ENCODE measurements at places on chromosomes 2 and 18.

- DNase-seq = peak; percentile 54
Observed at GRCh38 chr18:5693699-5694294, 150.0 kb upstream of the EPB41L3 start.

GRCh38 chr2:7117076-7117475 is 199.9 kb downstream of the RNF144A start:
- peak; percentile 30 for DNase-seq

- DNase-seq = no peak
Observed at GRCh38 chr2:44804406-44805265, 136.9 kb upstream of the SIX3 start.

GRCh38 chr2:120466704-120467054 is 120.7 kb downstream of the INHBB start:
- no peak for DNase-seq

- DNase-seq = peak; percentile 83
Observed at GRCh38 chr2:168118733-168119514, 128.5 kb downstream of the STK39 start.

DNA sequence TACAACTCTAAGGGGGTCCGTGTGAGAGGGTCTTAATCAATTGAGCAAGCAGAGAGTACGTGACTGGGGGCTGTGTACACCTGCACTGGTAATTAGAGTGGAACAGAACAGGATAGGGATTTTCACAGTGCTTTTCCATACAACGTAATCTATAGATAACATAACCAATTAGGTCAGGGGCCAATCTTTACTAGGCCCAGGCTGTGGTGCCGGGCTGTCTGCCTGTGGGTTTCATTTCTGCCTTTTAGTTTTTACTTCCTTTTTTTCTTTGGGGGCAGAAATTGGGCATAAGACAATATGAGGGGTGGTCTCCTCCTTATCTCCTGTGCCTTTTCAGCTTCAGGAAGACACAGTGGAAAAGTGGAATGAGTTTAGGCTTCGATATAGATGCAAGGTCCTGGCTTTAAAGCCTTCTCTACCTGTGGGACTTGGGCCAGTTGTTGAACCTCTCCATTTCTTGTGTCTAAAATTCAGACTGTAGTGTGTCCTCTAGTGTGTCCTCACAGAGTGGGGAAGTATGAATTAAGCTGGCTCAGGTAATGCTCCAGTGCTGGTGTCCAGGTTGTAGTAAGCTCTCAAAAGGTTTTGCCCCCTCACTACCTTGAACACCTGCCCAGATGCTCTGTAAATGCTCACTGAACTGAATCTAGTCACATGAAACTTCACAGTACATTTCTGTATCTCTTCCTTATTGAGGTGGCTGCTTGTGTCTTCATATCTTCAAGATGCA is 422.8 kb downstream of the SETBP1 start:
- DNase-seq = no peak

DNA sequence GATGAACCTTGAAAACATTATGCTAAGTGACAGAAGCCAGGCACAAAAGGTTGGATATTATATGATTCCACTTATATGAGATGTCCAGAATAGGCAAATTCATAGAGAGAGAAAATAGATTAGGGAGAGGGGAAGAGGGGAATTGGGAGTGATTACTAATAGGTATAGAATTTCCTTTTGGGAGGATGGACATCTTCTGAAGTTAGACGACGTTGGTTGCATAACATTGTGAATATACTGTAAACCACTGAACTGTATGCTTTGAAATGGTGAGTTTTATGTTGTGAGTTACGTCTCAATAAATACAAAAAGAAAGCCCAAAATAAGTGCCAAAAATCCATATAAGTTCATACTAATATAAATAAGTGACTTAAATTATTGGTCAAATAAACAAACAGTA is 18.6 kb upstream of the CYP26B1 start:
- DNase-seq = no peak

GRCh38 chr2:120013597-120014223 is 833 bp downstream of the EPB41L5 start:
- peak; percentile 27 for DNase-seq

DNA sequence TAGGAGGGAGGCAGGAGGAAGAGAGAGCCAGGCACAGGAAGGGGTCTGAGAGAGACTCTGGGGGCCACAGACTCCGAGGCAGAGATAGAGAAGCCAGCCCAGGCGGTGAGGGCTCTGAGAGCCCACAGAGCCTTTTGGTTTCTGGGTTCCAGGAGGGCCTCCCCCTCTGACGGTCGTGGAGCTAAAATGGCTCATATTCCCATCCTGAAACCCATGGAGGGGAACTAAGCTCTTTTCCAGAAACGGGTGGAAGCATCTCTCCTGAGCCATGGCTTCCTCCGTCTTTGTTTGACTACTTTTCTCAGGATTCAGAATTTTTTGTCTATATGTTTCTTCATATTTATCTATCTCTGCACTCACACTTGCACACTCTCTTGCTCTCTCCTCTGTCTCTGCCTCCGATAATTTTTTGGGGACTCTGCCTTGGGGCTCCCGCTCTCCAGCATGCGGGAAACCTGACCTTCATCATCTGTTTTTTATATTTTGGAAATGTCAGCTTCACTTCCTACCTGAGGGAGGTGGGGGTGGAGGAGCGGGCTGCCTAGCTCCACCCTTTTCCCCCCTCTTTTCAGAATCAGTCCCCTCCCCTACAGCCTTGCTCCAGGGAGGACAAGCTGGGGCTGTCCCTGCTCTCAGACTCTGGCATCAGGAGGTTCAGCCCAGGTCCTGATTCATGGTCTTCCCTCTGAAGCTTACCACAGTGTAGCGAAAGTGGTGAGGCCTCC is 5.0 kb upstream of the PKDCC start:
- no peak for DNase-seq

GRCh38 chr2:40725950-40726349 is 274.1 kb upstream of the SLC8A1 start:
- no peak for DNase-seq

GRCh38 chr2:111118481-111118980 is 2.2 kb upstream of the BCL2L11 start:
- DNase-seq = no peak

GRCh38 chr2:158255257-158255656 is 153.6 kb downstream of the UPP2 start:
- DNase-seq = no peak

DNA sequence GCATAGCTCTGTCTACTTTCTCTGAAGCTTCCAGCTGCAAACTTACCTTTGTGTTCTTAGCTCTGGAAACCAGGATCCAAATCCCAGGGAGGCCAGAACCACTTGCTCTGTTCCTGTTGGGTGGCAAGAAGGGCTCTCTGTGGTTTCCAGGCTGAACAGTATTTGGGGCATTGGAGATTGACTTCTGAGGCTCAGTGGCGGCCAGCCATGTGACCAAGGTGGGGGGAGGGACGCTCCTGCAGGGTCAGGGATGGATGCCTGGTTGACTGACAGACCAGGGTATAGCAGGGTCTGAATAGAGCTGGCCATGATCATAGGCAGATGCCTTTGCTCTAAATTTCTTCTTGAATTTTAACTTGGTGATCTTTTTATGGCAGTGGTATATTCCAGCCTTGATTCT is 15.1 kb downstream of the SLC4A5 start:
- DNase-seq = no peak

Data from cerebellar cortex (tissue), 1 donor.